NCI-H1105 treated with DMSO at 0.1 percent for 48 hours (cell line): ENCODE measurements at places on chromosomes 4 and X.
A peak's percentile ranks its signal among the peaks of the same experiment; 100 is the strongest.

DNA sequence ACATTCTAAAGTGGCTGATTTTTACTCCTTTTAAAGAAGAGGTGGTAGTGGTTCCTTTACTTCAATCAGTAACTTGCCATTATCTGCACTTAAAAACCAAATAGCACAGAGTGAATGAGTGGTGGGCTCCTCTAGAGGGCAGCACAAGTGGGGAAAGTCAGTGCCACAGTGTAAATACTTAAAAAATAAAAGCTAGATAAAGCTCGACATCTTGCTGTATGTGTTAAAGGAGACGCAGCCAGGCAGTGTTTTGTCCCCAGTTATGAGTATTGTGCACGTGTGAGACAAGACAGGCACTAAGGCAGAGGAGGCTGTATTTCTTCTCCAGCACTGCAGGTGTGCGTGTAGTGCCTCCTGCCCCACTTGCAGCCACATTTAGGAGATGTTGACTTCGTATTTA, 24.6 kb downstream of the NAP1L5 start:
- peak; percentile 2 for DNase-seq

DNA sequence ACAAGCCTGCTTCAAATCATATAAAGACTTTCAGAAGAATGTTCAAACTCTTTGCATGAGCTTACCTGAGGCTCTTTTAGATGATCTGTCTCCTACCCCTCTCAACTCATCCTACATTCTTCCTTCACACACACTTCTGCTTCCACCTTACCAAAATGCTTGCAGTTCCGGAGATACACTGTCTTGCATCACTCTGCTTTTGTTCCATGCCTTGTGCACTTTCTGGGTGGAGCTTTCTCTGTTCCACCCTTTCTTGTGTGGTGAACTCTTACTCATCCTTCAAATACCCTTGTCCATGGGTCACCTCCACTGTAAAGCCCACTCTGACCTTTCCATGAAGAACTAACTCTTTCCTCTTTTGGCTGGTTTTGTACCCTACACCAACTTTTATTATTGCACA, 18.4 kb upstream of the MGST2 start:
- DNase-seq, result no peak

- DNase-seq, result no peak
Observed at GRCh38 chrX:153375571-153375970, 25.6 kb downstream of the PNMA6E start.

GRCh38 chrX:47483306-47484268, 565 bp upstream of the ZNF41 start:
- DNase-seq, result peak; percentile 17
